ENCODE measurements at places on chromosomes 2 and 18. TPM values are rescaled to one million over a fixed set of nuclear protein-coding genes. Genes with fewer than 3 reads are reported as not detected.

Gene FASTKD2
- total RNA-seq = 24.9 TPM

DNA sequence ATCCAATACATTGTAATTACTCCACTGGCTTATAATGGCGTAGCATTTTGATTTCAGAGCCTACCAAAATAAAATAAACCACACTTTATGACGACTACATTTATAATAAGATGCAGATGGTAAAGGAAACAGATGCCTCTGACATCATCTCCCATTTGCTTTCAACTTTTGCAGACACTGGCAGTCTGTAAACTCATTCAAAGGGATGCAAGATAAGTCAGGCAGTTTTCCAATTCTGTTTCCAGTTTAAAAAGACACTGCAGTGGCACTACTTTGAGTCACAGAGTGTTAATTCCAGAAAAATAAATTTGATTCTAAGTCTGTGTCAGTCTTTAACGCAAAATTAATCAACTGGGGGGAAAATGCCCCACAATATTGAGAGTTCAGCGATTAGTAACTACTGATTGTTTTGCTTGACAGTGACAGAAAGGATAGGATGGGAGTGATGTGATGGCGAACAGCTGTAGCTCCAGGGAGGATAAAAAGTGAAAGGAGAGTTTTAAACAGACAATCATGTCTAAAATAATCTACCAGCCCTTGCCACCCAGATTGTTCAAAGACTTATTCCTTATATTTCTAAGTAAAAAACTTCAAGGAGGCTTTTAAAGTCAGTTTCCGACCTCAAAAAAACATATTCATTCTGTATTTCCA lies 6.7 kb downstream of the DSEL start:
- no peak overlapping the region for H3K4me3 ChIP-seq
- no peaks in the 10 kb centered on the region for H3K27me3 ChIP-seq
- H3K36me3 ChIP-seq = no peaks in the 10 kb centered on the region
- no peak overlapping the region for H3K27ac ChIP-seq
- H3K4me1 ChIP-seq = no peaks in the 10 kb centered on the region
- DNase-seq = no peak

DNA sequence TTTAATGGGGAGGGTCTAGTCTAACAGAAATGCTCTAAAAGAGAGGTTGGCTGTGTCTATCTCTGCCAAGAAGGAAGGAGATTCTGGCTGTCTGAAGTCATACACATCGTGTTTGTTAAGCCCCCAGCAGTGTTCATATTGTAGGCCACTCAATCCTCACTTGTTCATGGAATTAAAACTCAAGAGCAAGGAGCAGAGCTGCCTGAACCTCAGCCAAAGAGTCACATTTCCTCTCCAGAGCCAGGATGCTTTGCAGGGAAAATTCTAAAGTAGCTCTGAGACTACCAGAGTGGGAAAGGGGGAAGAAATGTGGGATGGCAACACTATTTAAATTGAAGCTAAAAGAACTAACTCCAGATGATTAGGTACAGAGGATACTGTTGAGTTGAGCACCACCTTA lies 190.7 kb upstream of the CXCR4 start:
- no peak for DNase-seq
- H3K4me3 ChIP-seq = no peak overlapping the region
- H3K27ac ChIP-seq = no peak overlapping the region
- no peaks in the 10 kb centered on the region for H3K4me1 ChIP-seq
- no peaks in the 10 kb centered on the region for H3K27me3 ChIP-seq

DNA sequence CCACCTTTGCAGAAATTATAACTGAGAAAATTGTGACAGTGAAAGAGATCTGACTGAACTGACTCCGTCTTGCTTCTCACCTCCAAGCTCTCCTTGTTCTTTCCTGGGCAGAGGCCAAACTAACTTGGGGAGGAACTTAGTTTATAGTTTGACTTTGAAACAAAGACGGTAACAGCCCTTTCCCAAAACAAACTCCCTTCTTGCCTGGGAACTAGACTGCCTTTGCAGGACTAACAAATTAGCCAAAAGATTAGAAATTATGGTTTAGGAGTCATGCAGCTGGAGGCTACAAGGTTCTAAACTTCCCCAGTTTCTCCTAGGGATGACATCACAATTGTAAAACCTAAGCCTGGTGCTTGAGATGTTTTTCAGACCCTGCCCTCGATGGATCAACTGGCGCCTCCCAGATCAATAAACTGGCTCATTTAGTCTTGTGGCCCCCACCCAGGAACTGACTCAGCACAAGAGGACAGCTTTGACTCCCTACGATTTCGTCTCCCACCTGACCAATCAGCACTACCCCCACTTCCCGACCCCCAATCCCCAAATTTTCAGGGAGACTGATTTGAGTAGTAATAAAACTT lies 137.7 kb downstream of the ALPK2 start:
- H3K4me3 ChIP-seq = no peak overlapping the region
- peaks cover 9% of the 10 kb centered on the region for H3K4me1 ChIP-seq
- DNase-seq = no peak
- no peaks in the 10 kb centered on the region for H3K27me3 ChIP-seq
- no peak overlapping the region for H3K27ac ChIP-seq

DNA sequence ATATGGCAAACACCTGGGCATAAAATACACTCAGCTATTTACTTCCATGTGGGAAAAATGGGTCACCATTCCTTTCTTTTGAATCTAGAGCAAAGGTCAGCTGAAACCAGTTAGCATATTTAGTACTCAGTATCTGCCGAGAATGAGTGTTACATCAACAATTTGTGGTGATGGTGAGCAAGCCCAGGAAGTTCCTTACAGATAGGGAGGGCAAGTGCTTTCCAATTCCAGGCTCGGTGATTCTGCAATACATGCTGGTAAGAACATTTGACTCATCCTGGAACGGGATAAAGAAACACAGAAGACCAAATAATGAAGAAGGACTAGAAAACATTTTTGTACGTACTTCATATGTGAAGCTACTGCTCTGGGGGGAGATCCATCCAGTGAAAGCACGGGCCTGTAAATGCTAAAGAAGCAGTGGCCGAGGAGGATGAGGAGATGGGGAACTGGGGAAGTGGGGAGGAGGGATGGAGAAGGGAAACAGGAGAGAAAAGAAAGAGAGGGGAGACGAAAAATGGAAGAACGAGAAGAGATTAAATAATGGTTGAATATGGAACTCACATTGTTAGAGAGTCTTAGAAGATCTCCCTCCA lies 251.9 kb downstream of the TTC32 start:
- H3K27ac ChIP-seq = no peak overlapping the region
- no peak overlapping the region for H3K4me3 ChIP-seq
- no peaks in the 10 kb centered on the region for H3K4me1 ChIP-seq
- no peak for DNase-seq
- no peaks in the 10 kb centered on the region for H3K27me3 ChIP-seq

Gene KCNG2
- total RNA-seq = not detected

DNA sequence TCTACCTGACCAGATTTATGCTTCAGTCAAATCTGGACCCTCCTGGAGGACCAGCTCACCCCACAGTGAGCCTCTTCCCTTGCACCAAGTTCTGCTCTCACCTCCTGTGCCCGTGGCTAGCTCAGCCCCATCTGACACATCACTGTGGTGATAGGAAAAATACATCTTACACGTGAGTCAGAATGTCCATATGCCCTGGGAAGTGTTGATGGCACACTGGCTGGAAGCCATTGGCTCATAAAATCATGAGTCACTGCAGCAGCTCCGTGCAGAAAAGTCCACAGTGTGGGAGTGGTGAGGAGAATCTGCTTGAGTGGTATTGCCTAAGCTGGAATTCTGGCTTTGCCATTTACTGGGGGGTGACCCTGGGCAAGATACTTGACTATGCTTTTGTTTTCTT lies 42.6 kb upstream of the RAPGEF4 start:
- DNase-seq = no peak
- no peaks in the 10 kb centered on the region for H3K36me3 ChIP-seq
- no peak overlapping the region for H3K4me3 ChIP-seq
- no peak overlapping the region for H3K27ac ChIP-seq

DNA sequence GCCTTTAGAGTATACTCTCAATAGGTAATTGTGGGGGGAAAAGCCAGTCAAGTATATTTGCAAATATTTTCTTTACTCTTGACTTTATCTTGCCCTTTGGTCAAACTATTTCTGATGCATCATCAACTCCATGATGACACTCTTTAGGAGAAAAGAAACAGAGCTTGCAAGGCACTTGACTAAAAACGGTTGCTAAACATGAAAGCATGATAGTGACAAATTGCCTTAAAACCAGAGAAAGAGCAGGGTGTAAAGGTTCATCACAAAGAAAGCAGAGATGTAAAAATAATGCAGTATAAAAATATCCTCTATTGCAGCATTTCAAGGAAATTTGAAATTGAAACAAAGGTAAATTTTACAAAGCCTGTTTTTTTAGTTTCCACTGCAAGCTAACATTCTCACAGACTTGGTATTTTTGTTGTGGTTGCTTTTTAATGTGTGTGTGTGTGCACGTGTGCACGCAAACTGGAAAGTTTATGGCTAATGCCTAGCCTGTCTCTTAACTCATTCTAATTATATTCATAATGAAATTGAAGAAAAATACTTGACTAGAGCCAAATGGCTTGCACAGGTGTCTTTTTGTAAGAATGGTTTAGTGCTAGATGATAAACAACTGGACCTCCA lies 503.6 kb downstream of the ARHGAP15 start:
- no peaks in the 10 kb centered on the region for H3K4me1 ChIP-seq
- no peak overlapping the region for H3K27ac ChIP-seq
- no peak overlapping the region for H3K4me3 ChIP-seq

- no peaks in the 10 kb centered on the region for H3K36me3 ChIP-seq
- H3K4me3 ChIP-seq = peak overlapping the region; percentile 38
- H3K27ac ChIP-seq = peak overlapping the region; percentile 85
- H3K27me3 ChIP-seq = no peaks in the 10 kb centered on the region
- peaks cover 51% of the 10 kb centered on the region for H3K4me1 ChIP-seq
These were observed 19.1 kb downstream of the SH2D6 start for GRCh38 chr2:85437488-85438200.

DNA sequence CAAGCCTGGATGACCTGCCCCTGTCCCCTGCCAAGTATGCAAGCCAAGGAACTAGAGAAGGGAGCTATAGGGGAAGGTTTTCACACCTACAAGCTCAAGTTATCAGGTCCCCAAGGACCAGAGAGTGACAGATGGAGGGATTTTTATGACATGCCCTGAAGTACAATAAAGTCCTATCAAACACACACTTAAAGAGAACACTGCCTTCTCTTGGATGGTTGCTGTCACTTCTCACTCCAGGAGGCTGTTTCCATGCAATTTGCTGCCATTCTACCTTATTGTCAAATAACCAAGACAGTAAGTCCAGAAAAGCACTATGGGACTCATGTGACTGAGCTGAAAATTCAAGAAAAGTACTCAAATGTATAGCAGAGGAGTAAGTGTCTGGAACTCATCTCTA lies 76.6 kb upstream of the DDX18 start:
- no peak for DNase-seq
- no peak overlapping the region for H3K27ac ChIP-seq
- H3K27me3 ChIP-seq = no peaks in the 10 kb centered on the region

- no peak overlapping the region for H3K27ac ChIP-seq
- no peaks in the 10 kb centered on the region for H3K36me3 ChIP-seq
- no peak overlapping the region for H3K4me3 ChIP-seq
These were observed 664.8 kb downstream of the DCC start for GRCh38 chr18:53004798-53005197.

DNA sequence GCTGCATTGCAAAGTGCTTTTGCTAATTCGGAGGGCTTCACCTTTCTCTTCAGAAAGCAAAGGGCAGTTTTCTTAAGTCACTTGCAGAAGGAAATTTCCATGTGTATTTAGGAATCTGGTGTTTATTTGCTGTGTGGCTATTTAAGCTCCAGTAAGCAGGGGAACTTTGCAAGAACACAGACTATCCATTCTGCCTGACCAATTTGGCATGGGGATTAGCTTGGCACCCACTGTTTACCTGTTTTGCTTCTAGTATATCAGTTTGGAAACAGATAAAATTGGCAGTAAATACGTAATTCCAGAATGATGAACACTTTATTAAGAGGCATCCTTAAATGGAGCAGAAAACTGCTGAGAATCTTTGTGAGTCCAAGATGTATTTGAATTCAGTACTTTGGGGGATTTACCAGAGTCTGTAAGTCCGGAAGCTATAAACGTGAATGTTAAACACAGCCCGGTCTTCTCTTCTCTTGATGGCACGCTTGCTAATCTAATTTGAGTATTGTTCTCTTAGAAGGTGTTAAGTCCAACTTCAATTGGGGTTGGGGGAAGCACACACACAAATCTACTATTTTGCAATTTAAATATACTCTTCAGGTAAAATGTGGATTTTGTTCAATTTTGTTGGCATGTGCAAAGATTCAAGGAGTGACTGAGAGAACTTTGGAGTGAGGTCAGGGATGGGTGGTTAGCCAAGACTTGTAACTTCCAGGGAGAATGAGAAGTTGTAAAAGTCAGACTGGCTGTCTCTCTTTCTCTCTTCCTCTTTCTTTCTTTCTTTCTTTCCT lies 650 bp downstream of the ACKR3 start:
- H3K4me3 ChIP-seq = peak overlapping the region; percentile 25
- no peak for DNase-seq
- no peak overlapping the region for H3K27ac ChIP-seq
- peaks cover 7% of the 10 kb centered on the region for H3K4me1 ChIP-seq
- no peaks in the 10 kb centered on the region for H3K27me3 ChIP-seq

Gene UGT1A6
- 195 TPM for total RNA-seq

DNA sequence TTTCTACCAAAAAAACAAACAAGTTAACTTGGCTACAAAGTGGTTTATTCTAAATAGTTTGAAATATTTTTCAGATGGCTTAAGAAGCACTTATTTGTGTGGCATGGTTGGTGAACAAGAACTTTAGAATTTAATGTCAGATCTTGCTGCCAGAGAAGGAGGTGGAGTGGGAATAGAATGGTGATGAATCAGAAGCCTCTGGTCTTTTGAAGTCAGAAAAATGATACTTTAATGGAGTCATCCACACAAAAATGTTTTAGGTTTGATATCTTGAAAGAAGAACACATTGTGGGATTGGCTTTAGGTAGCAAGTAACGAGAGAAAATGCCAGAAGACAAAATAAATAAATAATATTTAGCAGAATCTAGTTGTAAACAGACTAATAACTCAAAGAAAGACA lies 243.1 kb upstream of the FANCL start:
- H3K4me1 ChIP-seq = no peaks in the 10 kb centered on the region
- no peaks in the 10 kb centered on the region for H3K36me3 ChIP-seq
- H3K27ac ChIP-seq = no peak overlapping the region

Gene APLF
- 1.5 TPM for total RNA-seq
